MCF 10A (cell line): ENCODE measurements at places on chromosomes 6 and 20.

DNA sequence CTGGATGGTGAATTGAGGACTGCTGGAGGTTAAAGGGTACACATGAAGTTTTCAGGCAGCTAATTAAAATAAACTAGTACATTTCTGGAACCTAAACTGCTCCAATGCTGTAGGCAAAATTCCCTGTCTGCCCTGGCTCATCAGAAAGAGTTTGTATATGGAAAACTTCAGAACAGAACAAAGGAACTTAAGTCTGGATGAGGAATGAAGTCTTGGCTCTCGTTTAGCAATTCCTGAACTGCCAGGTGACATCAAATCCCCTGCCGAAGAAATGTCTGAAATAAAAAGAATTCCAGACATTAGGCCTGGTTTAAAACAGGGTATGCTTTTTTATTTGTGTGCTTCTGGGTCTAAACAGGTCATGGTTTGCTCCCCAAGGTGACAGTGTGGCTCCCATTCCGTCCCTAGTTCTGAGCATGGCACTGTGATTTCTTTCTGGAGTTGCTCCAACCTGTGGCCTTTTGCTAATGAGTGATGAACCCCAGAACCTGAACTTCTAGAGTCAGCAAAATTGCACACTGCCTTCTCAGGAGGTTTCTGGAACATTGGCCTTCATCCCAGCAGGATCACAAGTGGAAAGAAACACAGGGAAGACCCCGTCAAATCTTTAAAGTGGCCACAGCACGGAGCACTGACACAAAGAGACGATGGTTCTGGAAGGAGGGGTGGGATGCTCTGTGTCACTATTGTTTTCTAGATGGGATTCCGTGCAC, 129.4 kb upstream of the NAA20 start:
- no peak for DNase-seq

DNA sequence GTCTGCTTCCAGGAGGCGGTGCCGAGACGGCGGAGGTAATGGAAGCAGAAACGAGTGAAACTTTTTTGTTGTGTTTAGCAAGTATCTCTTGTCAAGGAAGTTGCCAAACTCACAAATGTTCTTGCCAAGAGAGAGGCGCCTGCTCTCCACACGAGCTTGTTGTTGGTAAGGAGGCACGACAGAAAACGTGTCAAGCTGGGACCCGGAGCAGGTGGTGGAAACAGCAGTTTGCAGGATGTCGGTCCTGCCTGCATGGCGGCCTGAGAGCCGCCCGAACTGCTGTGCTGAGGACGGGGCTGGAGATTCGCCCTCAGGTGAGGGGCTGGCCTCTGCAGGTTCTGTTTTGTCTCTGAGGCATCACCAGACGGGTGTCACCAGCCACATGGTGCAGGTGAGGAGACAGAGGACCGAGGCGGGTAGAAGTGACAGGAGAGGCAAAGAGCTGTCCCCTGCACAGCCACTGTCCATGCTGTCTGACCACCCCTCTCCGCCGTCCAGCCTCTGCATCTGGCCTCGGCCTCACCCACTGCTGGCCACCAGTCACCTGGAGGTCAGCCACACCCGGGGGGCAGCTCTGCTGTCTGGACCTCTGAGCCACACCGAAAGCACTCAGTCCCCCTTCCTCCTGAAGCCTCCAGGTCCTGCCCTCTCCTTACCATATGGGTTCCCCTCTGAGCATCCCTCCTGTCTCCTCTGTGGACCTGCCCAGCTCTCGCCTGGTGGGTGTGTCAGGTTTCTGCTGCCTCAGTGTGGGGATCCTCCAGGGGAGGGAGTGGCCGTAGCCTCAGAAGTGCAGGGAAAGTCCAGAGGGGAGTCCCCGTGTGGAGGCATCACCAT, 261.5 kb downstream of the TAF4 start:
- no peak for DNase-seq

GRCh38 chr6:40187535-40188144, 253.4 kb upstream of the MOCS1 start:
- DNase-seq, result no peak

DNA sequence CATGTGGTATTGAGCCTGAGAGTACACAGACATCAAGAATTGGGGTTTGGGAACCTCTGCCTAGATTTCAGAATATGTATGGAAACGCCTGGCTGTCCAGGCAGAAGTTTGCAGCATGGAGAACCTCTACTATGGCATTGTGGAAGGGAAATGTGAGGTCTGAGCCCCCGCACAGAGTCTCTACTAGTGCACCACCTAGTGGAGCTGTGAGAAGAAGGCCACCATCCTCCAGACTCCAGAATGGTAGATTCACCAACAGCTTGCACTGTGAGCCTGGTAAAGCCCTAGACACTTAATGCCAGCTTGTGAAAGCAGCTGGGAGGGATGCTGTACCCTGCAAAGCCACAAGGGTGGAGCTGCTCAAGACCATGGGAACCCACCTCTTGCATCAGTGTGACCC, 658.2 kb downstream of the HACE1 start:
- DNase-seq, result no peak

GRCh38 chr6:147509891-147510290, 1.4 kb downstream of the SAMD5 start:
- no peak for DNase-seq

DNA sequence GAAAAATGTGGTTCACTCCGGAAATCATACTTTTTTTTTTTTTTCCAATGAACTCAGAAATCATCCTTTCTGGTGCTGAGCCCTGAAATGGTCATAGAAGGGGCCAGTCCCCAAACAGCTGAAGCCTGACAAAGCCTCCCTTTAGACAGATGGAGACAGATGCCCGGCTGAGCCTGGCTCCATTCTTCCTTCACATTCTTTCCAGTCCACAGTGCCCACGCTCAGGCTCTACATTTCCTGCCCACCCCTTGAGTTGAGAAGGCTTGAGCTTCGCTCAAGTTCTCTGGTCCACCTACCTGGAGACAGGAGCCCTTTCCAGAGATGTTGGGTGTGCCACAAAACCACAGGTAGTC, 41.2 kb downstream of the KCNK5 start:
- no peak for DNase-seq

GRCh38 chr6:140140891-140141290, 766.4 kb upstream of the CITED2 start:
- DNase-seq, result no peak

DNA sequence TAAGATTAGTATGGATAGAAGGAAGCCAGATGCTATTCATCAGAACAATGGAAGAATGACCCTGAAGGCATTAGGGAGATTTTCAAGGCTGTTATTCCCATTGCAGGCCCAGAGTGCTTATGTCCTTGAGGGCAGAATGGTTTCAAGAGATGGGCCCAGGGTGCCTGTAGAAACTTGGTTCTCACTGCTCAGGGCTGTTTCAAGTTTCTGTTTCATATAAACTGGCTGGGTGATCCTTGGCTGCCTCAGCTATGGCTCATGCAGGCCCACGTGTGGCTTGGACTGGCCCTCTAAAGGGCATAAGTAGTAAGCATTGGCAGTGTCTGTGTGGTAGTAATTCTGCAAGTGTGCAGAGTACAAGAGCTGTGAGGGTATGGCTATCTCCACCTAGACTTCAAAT, 540.9 kb upstream of the MAN1A1 start:
- DNase-seq, result no peak

- DNase-seq, result peak; percentile 78
These were observed 487.3 kb upstream of the JARID2 start for GRCh38 chr6:14758421-14759081.

DNA sequence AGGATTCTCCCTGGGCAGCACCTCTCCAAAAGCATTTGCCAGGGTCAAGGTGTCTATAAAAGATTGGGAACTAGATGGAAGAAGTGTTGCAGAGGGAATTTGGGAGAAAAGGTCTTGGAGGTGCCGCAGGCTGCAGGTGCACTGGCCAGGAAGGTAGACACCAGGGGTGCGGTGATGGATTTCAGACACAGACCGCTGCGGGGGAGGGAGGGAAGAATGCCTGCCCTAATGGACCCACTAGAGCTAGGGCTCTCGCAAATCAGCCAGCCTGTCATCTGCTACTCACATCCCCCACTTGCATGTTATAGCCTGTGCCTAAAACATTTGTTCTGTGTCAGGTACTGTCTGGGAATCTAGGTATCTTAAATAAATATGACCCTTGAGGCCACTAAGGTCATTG, 193.6 kb upstream of the SLC24A3 start:
- no peak for DNase-seq
